Kidney tubule cell (primary cell): ENCODE measurements at places on chromosomes 5 and 9.

DNA sequence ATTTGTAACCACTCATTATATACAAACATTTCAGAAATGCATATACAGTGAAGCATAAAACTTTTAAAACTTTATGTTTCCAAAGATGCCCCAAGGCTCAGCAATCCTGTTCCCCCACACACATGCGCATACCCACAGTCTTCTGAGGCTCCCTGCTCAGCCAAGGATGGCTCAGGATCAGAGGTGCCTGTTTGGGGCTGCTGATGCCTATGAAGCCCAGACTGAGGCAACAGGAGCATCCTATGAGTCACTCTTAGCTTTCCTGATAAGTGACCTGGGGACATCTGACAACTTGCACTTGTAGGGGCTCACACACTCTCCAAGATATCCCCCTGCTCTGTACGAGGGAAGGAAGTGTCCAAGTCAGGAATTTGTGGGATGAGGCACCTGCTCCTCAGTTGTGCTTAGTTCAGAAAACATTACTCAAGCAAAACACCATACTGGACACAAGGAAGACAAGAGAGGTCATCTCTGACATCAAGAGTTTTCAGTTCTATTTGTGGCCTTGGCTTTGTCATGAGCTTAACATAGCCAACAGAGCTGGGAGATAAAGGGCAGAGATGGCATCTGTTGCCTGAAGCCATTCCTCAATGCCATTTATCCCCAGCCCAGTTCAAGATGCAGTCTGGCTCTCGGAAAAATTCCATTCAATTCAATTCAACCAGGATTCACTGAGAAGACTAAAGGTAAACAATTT is 62.3 kb downstream of the NIPSNAP3B start:
- no peak for DNase-seq

DNA sequence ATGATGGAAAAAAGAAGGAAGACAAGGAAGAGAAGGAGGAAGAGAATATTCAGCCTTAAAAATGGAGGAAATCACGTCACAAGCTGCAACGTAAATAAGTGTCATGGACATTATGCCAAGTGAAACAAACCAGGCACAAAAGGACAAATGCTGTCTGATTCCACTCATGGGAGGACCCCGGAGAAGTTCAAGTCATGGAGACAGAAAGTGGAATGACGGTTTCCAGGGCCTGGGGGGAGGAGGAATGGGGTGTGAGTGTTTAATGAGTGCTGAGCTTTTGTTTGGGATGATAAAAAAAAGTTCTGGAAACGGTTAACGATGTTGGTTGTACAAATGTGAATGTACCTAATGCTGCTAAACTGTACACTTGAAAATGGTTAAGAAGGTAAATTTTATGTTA is 439.5 kb downstream of the GADD45G start:
- no peak for DNase-seq

GRCh38 chr5:155087036-155087435 is 73.5 kb downstream of the KIF4B start:
- no peak for DNase-seq

DNA sequence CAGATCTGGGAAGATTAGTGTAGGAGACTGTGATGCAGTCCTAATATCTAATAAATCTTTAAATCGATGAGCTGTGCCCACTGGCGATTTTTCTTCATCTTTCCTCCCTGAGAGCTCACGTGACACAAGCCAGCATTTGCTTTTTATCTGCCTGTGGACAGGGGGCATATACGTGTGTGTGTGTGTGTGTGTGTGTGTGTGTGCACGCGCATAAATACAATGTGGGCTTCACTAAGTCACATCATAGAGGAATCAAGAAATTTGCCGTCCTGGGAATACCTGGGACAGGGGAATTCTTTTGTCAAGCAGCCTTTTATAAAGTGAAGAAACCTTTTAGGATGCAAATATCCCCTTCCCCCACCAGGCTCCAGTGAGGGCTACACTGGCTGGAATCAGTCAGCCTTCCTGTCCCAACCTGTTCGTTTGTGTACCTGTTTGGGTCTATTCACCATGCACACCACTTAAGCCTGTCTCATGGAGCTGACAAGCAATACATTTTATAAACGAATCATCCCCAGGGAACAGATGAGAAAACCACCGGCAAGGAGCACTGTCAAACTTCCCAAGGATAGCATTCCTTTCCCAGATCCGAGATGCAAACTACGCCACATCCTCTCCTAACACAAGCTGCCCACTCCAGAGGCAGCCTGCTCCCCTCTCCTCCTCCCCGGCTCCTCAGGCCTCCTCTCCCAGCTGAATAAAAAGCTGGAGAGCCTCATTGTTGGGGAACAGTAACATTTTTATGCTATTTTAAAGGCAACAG is 2.7 kb downstream of the EPB41L4B start:
- peak; percentile 43 for DNase-seq

DNA sequence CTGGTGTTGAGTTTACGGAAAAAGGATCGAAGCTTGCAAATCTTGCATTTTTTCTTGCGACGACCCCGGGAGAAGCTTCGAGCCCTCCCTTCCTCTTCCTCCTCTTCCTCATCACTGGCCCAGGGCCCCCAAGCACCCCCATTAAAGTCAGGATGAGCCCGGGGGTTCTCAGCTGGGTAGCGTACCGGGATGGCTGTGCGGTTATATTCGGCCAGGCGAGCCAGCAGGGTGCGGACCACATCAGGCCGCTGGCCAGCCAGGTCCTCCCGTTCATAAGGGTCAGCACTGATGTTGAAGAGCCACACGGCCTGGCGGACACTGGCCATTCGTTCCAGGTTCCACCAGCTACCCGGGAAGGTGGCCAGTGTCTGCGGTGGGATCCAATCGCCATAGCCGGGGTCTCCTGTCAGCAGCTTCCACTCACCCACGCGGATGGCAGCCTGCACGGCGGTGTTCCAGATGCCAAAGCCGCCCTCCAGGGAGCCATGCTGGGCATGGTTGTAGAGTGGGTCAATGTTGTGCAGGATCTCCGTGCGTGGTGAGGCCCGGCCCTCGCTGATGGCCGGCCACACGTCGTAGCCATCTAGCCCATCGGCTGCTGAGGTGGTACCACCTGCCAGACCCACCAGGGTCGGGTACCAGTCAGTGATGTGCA is 5.3 kb downstream of the ARSI start:
- no peak for DNase-seq
